ENCODE measurements at places on chromosomes 2 and 18.

- no peak for DNase-seq
Observed at GRCh38 chr2:147860009-147860408, 15.2 kb downstream of the ACVR2A start.

- DNase-seq, result no peak
Observed at GRCh38 chr2:31382452-31383120, 32.0 kb downstream of the XDH start.

- DNase-seq, result no peak
Observed at GRCh38 chr2:107588181-107588580, 238.5 kb upstream of the RGPD4 start.

GRCh38 chr2:108417254-108417653 lies 31.8 kb upstream of the GCC2 start:
- DNase-seq, result no peak

DNA sequence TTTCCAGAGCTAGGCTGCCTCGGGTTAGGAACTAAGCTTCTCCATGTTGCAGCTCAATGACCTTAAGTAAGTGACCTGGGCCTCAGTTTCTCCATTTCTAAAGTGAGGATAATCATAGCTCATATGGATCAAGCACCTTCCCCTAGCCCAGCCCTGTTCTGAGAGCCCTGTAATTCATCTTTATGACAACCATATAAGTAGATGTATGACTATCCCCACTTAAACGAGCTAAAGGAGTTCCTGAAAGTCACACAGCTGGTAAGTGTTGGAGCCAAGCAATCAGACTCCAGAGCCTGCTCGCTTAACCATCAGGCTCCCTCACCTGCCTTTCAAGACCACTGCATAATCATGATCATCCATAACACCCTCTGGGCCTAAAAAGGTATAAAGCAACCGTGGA lies 135.4 kb downstream of the SP3 start:
- DNase-seq, result no peak

DNA sequence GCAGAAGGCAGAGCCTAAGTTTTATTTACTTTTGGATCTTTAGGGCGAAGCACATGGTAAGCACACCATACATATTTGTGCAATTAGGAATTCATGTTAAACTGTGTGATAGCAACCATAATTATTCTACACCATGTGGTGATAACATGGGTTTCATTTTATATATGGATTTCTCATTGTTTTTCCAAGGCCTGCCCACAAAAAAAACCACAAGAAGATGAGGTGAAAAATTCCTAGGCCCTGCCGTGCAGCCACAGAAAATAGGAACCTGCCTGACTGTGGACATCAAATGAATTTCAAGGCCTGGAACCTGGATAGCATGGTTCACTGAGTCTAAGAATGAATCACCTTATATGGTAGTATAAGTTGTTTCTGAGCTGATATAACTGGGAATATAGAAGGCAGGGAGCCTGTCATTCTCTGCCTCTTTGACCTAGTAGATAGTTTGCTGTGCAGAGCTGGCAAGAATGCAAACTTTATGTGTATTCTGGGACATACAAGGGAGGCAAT lies 22.4 kb upstream of the SSB start:
- DNase-seq, result no peak

DNA sequence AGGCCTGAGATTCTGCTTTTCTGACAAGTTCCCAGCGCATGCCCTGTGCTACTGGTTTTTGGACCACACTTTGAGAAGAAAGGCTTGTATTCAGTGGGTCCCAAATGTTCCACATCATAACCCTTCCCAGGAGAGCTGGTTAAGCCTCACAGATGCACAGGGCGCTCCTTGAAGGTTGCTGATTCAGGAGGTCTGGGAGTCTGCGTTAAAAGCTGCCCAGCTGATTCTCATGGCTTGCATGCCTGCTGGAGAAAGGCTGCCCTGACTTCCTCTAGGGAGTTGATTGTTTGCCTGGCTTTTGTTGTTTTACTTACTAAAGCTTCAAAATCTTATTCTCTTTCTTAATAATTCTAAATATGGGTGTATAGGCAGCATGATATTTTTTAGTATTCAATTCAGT lies 20.7 kb downstream of the CRYGD start:
- DNase-seq, result no peak

DNA sequence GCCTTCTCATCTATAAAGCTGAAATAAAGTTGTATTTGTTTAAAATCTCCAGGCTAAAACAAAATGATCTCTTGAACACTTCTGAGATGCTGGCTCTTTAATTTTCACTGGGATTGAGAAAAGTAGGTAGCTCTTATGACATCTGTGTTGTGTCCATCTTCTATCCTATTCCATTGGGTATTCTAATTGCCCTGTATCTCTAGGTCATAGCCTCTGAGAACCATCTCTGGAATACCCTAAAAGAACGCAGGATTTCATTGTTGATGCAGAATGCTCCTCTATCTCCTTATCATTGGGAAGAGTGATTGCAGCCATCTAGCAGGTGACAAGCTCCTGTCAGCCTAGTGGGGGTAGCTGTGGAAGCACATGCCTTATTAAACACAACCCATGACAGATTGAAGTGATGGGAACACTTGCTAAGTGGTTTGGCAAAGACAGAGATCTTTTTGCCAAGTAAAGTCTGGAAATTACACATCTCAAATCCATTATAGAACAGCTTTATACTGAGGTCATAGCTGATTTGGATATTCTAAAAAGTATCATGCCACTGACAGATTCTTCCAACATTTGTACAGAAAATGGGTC lies 178.2 kb downstream of the TDRD15 start:
- no peak for DNase-seq

- DNase-seq, result no peak
Observed at GRCh38 chr2:221465776-221466175, 106.3 kb downstream of the EPHA4 start.

DNA sequence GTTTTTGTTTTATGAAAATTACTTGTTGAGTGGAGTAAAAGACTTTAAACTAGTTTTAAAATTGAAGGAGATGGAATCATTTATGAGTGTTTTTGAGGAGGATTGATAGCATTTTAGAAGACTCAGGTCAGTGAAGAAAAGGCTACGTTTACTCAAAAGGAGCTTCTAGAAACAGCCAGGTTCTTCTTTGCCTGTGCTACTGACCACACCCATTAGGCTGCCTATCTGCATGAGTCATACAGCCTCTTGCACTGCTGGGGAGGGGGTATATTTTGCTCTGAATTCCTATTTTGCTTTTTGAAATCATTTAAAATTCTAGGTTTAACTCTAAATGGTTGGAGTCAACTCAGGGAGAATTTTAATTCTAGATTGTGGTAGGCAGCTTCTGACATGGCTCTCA lies 22.3 kb downstream of the EFEMP1 start:
- DNase-seq, result no peak

DNA sequence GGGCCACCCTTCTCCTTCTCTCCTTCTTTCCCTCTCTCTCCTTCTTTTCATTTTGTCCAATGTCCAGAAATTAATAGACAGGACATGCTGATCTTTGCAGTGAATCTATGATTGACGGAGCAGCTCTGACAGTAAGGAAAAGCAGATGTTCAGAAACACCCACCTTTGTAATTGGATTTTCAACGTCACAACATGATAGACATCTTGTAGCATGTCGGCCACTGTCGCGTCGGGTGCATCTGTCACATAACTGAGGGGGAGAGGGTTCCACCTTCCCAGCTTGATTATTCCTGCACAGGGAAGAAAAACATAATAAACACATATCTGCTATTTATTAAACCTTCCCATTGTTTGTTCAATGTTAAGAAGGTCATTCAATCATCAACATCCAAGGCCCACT lies 76.2 kb downstream of the SATB2 start:
- no peak for DNase-seq

DNA sequence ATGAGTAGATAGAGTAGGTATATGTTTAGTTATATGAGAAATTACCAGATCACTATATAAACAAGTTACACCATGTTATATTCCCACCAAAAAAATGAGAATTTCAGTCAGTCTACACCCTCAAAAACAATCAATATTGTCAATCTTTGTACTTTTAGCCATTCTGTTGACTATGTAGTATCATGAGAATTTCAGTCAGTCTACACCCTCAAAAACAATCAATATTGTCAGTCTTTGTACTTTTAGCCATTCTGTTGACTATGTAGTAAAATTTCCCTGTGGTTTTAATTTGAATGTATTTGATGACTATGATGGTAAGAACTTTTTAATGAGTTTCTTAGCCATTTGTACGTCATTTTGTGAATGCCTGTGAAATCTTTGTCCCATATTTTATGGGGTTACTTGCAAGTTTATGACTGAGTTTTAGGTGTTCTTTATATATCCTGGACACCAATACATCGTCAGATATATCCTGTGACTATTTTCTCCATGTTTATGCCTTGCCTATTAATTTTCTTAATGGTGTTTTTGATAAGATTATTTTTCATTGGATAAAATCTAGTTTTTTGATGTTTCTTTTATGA lies 528.4 kb upstream of the SPHKAP start:
- DNase-seq, result peak; percentile 75

- DNase-seq, result no peak
Observed at GRCh38 chr2:101330253-101330933, 21.9 kb upstream of the RNF149 start.

DNA sequence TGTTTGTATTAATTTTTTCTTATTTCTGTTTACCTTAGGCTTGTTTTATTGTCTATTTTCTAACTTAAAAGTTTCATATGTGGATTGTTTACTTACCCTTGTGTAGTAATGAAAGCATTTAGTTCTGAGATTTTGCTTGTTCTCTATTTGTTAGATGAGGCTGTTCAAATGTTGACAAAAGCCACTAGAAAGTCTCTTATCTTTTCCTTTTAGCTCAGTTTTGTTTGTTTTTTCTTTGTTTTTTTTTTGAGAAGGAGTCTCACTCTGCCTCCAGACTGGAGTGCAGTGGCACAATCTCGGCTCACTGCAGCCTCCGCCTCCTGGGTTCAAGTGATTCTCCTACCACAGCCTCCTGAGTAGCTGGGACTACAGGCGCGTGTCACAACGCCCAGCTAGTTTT lies 30.9 kb downstream of the USP14 start:
- DNase-seq, result no peak

DNA sequence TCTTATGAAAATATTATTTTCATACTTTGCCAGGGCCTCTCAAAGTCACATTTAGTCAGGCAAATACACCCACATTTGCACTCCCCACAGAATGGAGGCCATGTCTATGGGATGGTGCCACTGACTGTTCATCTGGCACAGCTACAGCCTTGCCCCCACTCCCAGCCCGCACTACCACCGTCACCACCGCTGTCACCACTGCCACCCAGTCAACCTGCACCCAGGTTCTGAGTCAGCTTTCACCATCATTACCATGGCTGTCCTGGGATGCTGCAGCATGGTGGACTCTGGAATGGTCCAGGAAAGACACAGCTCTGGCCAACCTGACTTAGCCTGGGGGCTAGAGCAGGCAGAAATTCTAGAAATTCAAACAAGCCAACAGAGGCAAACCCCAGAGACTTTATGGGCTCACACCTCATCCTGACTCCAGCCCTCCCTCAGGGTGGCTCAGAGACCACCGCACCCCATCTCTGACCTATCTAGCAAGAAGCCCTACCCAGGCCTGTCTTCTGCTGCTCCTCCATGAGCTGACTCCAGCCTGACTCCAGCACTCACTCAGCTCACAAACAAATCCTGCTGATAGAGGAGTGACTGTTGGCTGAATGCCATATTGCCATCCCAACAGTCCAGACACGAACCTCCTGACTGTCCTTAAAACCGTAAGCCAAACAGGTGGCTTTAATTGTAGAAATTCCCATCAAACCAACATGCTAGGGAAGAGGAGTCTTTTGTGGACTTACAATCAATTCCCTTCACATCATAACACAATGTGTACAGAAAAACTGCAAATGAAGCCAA lies 28.0 kb downstream of the DNER start:
- DNase-seq, result no peak

DNA sequence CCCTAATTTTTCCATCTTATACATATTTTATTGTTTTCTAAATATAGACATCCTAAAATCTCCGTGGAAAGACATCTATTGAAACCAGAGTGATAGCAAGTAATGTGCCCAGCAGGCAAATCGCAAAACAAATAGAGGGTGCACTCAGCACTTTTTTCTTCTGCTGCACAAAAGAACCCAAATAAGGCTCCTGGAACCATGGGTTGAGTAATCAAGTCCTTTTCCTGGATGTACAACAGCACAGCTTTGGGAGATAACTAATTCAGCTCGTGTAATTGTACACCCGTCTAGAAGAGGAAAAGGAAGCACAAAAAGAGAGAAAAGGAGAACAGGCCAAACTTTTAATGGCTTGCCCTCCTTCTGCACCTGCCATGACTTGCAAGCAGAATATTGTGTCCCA lies 126.9 kb upstream of the TLK1 start:
- no peak for DNase-seq

- DNase-seq, result no peak
Observed at GRCh38 chr2:26061539-26061938, 27.7 kb downstream of the RAB10 start.

GRCh38 chr2:98028101-98028561 lies 32.4 kb upstream of the TMEM131 start:
- no peak for DNase-seq

DNA sequence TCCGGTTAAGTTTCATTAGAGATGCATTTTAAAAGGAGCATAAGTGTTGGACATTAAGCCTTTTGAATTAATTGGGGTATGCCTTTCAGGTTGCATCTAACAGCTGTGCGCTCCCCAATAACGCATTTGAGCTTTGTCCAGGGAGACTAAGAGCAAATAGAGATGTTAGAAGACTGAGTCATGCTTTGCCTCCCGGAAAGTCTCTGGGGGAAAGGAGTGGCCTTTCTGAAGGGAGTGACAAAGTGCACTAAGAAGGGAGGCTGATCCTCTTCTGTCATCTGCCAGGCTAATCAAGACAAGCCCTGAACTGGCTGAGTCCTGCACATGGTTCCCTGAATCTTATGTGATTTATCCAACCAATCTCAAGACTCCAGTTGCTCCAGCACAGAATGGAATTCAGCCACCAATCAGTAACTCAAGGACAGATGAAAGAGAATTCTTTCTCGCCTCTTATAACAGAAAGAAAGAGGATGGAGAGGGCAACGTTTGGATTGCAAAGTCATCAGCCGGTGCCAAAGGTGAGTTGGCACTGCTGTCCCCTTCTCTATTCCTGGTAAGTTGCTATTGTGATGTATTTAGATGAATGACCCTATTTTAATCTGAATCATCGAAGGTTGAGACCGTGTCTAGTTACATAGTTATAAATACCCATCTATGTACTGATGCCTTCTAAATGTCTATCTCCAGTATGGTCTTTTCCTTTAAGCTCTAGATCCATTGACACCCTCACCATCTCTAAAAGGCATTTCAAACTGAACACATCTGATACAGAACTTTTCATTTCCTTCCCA lies 12.1 kb downstream of the TTL start:
- peak; percentile 23 for DNase-seq

DNA sequence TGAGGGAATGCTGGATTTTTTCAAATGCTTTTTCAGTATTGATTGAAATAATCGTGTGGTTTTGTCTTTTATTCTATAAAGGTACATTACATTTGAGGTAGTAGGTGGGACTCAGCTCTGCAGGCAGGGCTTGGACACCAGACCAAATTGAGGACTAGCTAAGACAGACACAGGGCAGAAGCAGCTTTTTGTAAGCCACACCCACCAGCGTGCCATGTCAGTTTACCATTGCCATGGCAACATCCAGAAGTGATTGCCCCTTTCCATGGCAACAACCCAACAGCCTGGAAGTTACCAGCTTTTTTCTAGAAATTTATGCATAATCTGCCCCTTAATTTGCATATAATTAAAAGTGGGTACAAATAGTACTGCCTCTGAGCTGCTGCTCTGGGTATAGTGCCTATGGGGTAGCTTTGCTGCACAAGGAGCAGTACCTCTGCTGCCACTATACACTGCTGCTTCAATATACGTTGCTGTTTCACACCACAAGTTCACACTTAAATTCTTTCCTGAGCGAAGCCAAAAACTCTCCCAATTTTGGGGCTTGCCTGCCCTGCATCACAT lies 23.6 kb upstream of the VWA3B start:
- DNase-seq, result no peak

All from BJ (cell line).